ENCODE measurements at places on chromosomes 12 and 14.

- DNase-seq = no peak
Observed at GRCh38 chr12:70852416-70853150, 68.0 kb downstream of the PTPRR start.

GRCh38 chr14:84225268-84225667 is 1304.7 kb upstream of the FLRT2 start:
- DNase-seq = no peak

GRCh38 chr12:65926119-65926908 is 102.0 kb downstream of the HMGA2 start:
- no peak for DNase-seq

- DNase-seq = peak; percentile 63
Observed at GRCh38 chr12:69239922-69240630, 707 bp downstream of the CPSF6 start.

- DNase-seq = no peak
Observed at GRCh38 chr12:132571051-132571450, 39.3 kb downstream of the LRCOL1 start.

GRCh38 chr14:86221000-86221399 is 691.1 kb downstream of the FLRT2 start:
- no peak for DNase-seq

DNA sequence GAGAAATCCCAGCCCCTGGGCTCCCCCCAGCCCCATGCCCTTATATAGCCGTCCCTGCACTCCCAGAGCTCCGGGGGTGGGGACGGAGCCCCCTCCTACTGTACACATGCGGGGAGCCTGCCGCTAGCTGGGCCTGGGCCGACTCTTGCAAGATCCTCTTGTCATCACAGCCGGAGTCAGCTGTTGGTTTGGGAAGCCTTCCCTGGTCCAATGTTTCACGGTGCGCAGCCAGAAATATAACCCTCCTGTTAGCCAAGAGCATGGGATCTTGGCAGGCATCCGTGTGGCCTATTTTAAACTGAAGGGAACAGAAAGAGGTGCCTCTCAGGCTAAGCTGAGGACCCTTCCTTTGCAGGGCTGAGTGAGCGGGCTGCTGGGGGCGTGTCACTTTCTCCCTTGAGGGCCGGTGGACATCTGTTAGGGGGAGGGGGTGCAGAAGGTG is 175.3 kb downstream of the TSPAN9 start:
- no peak for DNase-seq

- DNase-seq = no peak
Observed at GRCh38 chr12:31900271-31900670, 58.9 kb upstream of the RESF1 start.

DNA sequence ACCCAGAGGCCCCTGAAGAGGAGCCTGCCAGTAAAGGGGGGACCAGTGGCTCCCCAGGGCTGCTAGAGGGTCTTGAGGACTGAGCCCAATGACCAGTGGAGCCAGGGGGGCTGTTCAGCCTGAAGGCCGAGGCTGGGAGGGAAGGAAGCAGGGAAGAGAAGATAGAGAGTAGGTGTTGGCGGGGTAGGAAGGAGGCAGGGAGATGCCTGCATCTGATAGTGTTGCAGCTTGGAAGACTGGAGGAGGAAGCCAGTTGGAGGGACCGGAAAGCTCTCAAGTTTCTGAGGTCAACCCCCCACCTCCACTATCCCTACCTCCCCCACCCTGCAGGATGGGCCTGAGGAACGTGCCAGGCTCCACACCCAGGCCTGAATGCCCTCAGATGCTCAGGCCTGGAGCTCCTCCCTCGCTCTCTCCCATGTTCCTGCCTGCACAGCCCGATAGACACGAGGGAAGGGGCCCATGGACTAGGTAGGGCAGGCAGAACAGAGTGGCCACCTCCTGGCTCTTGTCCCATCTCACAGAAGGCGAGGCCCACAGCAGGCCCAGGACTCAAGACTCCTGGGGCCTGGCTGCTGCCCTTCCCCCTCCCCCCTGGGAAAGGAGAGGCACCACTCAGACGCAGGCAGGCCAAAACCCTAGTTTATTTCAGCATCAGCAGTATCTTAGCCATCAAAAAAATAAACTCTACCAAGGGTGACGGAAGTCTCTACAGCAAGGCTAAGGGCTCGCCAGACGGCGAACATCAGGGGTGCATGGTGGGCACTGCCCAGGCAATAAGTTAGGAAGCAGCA is 3.4 kb downstream of the CKB start:
- DNase-seq = no peak

- no peak for DNase-seq
Observed at GRCh38 chr12:14910090-14910915, 24.6 kb upstream of the MGP start.

GRCh38 chr12:5013266-5013730 is 30.4 kb upstream of the KCNA5 start:
- no peak for DNase-seq

DNA sequence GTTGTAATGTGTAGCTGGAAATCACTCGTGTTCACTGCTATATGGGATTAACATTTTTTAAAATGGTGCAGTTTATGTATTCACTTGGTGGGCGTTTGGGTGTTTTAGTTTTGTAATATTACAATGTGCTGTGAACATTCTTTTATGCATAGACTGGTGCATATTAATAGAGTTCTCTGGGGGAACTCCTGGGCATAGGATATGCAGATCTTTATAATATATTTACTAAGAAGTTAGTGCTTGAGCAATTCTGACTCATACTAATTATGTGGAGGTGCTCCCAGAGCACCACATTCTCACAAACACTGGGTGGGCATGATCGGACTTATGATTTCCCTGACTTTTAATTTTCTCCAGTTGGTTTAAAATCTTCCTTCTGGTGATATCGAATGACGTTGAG is 342.3 kb downstream of the PDZRN4 start:
- no peak for DNase-seq

DNA sequence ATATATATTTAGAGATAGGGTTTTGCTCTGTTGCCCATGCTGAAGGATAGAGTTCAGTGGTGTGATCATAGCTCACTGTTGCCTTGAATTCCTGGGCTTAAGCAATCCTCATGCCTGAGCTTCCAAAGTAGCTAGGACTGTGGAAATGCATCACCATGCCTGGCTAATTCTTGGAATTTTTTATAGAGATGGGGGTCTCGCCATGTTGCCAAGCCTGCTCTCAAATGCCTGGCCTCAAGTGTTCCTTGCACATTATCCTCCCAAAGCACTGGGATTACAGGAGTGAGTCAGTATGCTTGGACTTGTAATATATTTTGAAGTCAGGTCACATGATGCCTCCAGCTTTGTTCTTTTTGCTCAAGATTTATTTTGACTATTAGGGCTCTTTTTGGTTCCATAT is 178.0 kb downstream of the RPAP3 start:
- no peak for DNase-seq

- no peak for DNase-seq
Observed at GRCh38 chr12:121786440-121786825, 7.1 kb downstream of the RHOF start.

DNA sequence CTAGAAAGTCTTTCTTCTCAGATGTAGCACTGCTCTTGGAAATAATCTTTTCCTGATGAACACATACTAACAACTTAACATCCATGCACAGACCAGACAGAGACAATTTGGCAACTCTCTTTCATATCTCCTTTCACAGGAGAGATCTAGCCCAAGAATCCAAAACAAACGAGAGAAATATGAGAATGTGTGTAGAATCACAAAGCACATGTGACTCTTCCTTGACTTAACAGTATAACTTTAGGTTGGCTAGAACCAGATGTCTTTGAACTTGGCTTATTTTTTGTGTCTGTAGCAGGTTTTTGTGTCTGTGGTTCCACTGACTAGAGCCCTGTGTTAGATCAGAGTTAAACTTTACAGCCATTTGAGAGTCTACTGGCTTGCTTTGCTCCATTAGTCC is 114.2 kb downstream of the STXBP6 start:
- no peak for DNase-seq

- no peak for DNase-seq
Observed at GRCh38 chr12:88156075-88156654, 14.1 kb downstream of the TMTC3 start.

GRCh38 chr12:14618983-14619382 is 51.3 kb upstream of the PLBD1 start:
- DNase-seq = no peak

DNA sequence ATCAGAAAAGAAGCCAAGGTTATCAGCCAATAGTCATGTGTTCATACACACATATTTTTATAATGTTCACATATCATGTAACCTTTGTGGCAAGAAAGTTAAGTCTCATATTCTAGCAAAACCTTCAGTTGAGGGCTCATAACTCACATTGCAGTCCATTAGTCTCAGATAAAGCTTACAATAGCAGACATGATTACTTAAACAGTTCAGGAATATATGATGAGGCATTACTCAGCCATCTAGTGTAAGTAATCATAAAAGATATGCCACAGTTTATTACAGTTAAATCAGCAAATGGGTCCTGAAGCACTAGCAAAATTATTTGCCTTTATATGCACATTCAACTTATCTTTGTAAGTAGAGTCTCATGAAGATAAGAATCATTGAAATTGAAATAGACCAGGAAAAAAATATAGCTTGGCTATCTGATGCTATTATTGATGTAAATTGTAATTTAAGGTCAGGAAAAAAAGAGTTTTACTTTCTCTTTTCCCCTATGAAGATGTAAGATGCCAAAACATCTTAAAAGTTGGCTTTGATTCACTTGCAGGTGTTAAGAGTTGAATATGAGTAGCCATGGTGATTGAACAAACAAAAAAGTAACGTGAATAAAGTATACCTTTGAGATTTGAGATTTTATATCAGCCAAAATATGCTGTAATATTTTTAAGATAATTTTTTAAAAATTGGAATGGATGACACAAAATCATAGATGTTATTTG is 537.0 kb downstream of the SLC6A15 start:
- no peak for DNase-seq

Data from activated naive CD4-positive, alpha-beta T cell treated with anti-CD3 and anti-CD28 coated beads, Interleukin-2, amount 50 U/mL, for 72 hours (primary cell).